ENCODE measurements at places on chromosomes 16 and 17.

DNA sequence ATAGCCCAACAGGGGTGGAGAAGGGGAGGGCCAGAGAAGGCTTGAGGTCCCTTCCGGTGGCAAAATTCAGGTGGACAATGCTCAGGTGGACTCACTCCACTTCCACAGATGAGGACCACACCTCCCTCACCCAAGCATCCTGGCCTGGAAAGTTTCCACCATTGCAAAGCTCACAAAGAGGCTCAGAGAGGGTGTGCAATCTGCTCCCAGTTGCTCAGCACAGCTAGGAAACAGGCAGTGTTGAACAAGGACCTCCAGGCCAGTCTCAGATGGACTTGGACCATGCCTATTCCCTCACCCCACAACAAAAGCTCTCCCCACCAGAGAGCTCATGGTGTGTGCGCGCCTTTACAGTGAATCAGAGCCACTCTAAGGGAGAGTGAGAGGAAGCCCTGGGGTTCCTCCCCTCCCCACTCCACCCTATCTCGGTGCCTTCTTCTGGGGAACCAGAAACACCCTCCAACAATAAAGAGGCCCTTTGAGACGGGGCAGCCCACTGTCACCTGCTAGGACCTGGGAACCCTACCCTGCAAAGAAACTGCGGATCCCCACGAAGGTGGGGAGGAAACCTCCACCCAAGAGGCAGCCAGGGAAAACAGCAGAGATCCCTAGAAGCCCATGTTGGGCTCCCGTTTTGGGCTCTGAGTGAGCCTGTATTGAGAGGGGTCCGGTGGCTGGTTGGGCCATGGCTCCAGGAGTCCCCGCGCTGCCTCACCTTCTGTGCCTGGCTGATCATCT lies 1.6 kb downstream of the FAM83G start:
- DNase-seq, result no peak

GRCh38 chr17:83053739-83054451 lies 25.5 kb upstream of the METRNL start:
- DNase-seq, result no peak

DNA sequence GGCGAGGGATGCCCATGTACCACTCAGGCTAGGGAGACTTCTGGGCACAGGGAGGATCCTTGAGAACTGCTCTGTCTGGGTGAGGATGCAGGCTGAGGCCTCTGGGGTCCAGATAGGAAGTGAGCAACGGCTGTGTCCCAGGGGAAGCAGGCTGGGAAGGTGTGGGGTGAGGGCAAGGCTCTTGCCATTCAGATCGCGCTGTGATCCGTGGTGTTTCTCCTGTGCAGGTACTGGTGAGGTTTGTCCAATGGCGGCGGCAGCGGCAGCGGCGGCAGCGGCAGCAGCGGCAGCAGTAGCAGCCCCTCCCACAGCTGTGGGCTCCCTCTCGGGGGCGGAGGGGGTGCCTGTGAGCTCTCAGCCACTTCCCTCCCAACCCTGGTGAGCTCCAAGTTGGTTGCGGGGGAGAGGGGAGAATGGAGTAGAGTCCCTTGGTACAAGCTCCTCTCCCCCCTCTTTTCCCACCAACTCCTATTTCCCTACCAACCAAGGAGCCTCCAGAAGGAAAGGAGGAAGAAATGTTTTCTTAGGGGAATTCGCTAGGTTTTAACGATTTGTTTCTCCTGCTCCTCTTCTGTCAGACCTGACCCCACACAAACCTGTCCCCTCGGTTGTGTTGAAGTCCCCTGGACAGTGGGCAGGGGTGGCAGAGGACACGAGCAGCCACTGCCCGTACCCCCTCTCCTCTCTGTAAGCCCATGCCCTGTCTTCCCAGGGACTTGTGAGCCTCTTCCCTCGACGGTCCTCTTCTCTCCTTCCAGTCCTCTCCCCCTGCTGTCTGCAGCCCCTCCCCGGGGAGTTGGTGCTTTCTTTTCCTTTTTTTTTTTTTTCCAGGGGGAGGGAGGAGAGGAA lies 1.9 kb upstream of the PRRT2 start:
- no peak for DNase-seq

DNA sequence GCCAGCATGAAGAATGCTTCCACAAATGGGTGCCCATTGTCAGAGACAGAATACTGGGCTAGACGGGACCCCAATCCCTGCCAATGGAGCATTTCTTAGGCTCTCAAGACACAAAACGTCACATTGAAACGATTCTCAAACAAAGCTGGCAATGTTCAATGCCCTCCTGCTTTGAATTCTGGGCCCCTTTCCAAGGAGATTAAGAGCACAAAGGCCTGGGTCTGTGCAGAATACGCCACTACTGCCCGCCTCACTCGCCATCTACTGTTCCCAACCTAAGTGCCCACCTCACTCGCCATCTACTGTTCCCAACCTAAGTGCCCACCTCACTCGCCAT lies 9.7 kb downstream of the CFAP20 start:
- no peak for DNase-seq

DNA sequence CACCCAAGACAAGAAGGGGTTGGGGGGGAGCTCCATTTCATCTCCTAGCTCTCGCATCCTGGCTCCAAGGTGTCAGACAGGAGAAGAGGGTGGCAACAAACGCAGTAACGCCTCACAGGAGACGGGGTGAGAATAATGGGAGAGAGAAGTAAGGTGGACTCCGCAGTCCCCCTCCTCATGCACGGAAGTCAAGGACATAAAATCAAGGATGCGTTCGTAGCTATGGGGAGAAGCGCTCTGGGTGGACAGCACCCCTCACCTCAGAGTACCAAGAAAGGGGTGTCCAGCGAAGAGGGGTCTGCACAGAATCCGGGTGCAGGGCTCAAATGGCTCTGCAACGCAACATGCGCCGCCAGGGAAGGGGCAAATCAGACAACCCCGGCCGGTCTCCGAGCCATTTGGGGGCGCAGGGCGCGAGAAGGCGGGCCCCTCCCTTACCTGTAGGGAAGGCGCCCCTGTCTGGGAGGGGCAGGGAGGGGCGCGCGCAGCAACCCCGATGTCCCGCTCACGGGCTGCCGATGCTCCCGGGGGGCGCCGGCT lies 555 bp downstream of the HDAC5 start:
- DNase-seq, result no peak

- no peak for DNase-seq
Measured at GRCh38 chr17:18257268-18257981, 1.1 kb downstream of the FLII start.

All from activated CD8-positive, alpha-beta memory T cell treated with anti-CD3 and anti-CD28 coated beads for 48 hours (primary cell).